ENCODE measurements at places on chromosomes 11 and 22.

DNA sequence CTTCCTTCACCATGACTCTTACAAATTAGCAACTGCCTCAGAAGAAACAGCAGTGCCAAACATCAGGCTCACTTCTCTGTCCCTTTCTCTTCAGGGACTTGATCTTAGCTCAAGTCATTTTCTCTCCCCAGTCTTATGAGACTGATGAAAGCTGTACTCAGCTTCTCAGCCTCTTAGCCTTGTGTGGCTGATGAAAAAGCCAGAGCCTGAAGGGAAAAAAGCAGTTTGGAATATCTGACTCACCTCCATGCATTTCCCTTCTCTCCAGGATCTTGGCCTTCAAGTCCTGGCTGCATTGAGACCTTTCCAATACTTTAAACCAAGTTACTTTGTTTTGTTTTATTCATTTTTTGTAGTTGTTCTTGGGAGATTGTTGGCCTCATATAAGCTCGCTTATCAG is 195.9 kb downstream of the SPON1 start:
- no peak for DNase-seq

DNA sequence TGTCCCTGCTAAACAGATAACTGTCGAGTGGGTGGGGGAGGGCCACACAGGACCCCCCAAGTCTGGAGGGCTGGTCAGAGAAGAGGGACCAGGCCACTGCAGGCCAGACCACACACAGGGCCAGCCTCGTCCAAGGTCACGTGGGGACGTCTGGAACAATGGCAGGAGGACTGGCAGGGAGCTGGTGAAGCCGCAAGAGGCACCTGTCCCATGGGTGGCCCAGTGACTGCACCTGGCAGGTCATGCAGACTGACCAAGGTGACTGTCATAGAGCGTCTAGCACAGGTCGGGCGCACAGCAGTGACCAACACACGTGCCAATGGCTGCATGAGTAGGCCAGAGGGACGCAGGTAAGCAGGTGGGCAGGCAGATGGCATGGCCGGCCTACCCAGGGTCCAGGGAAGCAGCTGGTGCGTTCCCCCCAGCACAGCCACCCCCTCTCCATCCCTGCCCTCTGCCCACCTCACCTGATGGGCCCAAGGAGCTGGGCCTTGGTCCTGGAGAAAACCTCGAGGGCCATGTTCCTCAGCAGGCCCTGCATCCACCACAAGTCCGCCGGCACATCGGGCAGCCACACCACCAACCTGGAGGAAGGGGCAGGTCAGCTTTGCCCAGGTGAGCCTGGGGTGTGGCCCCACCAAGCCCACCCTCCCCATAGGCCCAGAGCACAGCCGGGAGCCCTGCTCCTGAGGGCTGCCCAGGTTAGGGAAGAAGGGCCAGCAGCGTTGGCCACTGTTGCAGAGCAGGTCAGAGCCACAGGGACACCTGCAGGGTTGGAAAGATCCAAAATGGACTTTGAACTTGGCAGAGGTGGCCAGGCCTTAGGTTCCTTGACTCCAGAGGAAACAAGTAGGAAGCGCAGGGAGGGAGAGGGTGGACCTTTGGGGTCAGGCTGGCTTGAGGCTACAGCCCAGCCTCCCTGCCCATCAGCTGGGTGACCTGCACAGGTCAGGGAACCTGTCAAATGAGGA is 10.4 kb downstream of the PNPLA5 start:
- DNase-seq = no peak

- DNase-seq = no peak
Measured at GRCh38 chr11:2468363-2469235, 23.8 kb downstream of the KCNQ1 start.

DNA sequence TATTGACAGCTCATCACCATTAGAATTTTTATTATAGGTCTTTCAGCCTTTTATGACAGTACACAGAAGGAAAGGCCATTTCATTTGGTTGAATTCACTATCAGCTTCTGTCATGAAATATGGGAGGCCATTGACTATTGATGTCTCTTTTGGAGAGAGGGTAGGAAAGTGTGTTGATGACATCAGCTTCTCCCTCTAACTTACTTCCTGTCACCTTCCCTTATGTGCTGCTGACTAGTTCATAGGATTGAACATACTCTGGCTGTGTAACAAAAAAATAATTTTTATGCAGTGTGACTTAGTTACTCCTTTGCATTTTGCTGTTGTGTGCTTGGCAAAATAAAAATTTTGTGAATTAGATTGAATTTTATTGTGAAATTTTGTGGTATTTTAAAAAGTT is 769.2 kb downstream of the METTL15 start:
- DNase-seq = no peak

GRCh38 chr11:5380740-5381342 is 2.8 kb upstream of the OR51M1 start:
- peak; percentile 13 for DNase-seq

DNA sequence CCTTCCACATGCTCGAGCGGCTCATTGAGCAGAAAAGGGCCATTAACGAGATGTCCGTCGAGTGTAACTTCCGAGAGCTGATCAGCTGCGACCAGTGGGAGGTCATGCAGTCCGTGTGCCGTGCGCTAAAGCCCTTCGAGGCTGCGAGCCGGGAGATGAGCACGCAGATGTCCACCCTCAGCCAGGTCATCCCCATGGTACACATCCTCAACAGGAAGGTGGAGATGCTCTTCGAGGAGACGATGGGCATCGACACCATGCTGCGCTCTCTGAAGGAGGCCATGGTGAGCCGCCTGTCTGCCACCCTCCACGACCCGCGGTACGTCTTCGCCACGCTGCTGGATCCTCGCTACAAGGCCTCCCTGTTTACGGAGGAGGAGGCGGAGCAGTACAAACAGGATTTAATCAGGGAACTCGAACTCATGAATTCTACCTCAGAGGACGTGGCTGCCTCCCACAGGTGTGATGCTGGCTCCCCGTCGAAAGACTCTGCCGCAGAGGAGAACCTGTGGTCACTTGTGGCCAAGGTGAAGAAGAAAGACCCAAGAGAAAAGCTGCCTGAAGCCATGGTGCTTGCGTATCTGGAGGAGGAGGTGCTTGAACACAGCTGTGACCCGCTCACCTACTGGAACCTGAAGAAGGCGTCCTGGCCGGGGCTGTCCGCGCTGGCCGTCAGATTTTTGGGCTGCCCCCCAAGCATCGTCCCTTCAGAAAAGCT is 31.7 kb downstream of the ALG12 start:
- DNase-seq = no peak

GRCh38 chr11:110797453-110797852 is 85.2 kb upstream of the ARHGAP20 start:
- peak; percentile 14 for DNase-seq

- no peak for DNase-seq
Measured at GRCh38 chr11:119809346-119809745, 80.3 kb upstream of the NECTIN1 start.

- DNase-seq = no peak
Measured at GRCh38 chr11:26285608-26286007, 46.3 kb upstream of the ANO3 start.

DNA sequence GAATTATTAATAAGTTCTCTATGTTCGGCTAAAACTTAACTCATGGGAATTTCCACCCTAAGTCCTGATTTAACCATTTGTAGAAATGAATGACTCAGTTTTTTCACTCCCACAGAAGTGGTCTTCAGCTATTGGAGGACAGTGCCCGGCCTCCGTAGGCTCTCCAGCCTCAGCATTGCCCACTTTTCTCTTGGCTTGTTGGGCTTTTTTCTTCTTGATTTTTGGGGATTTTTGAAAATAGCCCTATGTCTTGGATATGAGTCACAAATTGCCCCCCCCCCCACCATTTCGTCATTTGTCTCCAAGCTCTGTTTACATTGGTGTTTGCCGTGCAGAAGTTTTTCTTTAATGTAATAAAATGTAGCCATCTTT is 66.7 kb downstream of the PACS1 start:
- DNase-seq = no peak

DNA sequence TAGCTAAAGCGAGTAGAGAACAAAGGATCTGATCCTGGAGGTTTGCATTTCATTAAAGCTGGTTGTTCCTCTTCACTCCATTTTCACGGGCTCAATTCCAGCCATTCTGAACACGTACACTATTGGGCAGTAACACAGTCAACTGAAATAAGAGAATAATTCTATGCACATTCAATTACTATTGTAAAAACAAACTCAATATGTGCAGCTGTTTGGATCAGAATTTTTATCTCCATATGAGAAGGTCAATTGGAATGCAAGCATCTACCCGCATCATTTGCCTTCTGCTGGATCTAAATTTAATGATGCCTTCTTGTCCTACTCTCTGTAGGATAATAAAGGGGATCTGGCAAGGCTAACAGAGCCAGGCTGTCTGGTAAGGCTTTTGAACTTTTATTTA is 562.8 kb upstream of the CCDC179 start:
- DNase-seq = no peak

DNA sequence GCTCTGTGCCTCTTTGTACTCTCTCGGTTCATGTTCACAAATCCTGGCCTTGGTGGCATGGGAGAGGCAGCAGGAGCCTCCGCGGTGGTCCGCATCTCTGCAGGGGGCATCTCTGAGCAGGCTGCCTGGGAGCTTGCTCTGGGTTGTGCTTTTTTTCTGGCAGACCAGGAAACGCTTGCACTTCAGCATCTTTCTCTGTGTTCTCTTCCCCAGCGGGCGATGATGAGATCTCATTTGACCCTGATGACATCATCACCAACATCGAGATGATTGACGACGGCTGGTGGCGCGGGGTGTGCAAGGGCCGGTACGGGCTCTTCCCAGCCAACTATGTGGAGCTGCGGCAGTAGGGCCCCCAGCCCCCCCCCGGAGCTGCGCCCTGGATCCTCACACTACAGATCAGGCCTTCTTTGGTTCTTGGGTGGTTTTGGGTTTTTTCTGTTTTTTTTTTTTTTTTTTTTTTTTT is 36.5 kb downstream of the CTTN start:
- no peak for DNase-seq

GRCh38 chr22:45102896-45103420 is 60.8 kb upstream of the NUP50 start:
- DNase-seq = no peak

DNA sequence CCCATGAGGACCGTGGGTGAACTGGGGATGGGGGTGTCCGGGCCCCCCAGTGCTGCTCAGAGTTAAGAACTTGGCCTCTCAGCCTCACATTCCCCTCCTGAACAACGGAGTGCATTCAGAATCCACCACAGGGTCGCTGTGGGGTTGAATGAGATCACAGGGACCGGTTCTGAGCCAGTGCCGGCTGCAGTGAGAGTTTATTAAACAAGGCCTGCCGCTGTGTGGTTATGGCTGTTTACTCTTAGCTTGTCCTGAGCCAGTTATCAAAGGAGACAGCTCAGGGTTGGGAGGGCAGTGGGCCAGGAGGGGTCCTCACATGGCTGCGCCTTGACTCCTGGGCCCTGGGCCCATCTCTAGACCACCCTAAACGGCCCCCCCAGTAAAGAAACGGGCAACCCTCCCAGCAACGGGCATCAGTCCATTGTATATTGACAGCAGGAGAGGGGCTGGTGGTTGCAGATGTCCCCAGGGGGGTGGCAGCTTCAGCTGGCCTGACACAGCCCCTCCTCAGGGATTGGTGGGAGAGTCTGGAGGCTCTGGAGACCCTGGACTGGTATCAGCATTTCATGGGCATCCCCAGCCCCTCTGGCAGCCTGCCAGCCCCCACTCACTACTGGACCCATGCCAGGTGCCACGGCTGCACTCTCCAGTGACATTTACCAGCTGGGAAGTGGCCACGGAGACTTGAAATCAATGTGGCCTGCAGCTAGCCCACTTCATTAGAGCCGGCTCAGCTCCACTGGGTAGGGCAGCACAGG is 15.1 kb upstream of the CABP7 start:
- peak; percentile 68 for DNase-seq

DNA sequence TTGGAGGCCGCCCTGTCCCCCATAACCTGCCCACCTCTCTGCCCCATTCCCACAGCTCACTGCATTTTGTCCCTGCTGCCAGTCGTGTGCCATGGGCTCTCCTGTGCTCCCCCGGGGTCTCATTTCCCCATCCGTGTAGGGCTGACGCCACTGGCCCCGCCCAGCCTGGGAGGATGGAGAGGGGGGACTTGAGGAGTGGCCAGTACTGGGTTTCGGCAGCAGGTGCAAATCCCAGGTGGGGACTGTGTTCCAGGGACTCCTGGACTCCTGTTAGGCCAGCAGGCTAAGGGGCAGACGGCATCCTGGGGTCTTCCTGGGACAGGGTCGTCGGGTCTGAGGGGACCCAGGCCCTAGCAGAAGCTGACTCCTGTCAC is 1.2 kb upstream of the MYO7A start:
- DNase-seq = no peak

- no peak for DNase-seq
Measured at GRCh38 chr11:77252555-77253270, 48.8 kb downstream of the GDPD4 start.

- DNase-seq = no peak
Measured at GRCh38 chr22:45485261-45485660, 17.4 kb upstream of the FBLN1 start.

DNA sequence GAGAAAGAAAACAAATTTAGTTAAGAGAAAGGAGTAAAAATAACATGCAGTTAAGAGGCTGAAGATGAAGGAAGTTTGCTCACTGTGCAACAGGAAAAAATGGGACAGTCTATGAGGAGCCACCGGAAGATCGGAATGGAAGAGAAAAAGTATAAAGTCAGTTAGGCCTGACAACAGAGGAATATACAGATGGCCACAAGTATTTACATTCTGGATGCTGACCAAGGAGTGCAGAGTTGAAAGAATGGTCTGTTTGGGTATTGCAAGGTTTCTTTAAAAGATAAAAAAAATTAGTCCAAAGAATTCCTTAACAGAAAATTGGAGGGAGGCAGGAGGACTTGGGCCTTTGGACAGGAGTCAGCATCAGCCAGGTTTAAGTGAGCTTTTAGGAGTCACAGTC is 37.5 kb downstream of the RBFOX2 start:
- no peak for DNase-seq
